CD4-positive, alpha-beta T cell treated with Interleukin-10 for 1 hour (primary cell): ENCODE measurements at places on chromosomes 2 and 18.

- DNase-seq = no peak
Measured at GRCh38 chr2:155256803-155257202, 558.3 kb downstream of the KCNJ3 start.

- no peak for DNase-seq
Measured at GRCh38 chr2:155815851-155816250, 516.7 kb downstream of the NR4A2 start.

- no peak for DNase-seq
Measured at GRCh38 chr2:73283545-73284295, 558 bp downstream of the FBXO41 start.

- no peak for DNase-seq
Measured at GRCh38 chr2:237403024-237403882, 10.7 kb downstream of the COL6A3 start.

DNA sequence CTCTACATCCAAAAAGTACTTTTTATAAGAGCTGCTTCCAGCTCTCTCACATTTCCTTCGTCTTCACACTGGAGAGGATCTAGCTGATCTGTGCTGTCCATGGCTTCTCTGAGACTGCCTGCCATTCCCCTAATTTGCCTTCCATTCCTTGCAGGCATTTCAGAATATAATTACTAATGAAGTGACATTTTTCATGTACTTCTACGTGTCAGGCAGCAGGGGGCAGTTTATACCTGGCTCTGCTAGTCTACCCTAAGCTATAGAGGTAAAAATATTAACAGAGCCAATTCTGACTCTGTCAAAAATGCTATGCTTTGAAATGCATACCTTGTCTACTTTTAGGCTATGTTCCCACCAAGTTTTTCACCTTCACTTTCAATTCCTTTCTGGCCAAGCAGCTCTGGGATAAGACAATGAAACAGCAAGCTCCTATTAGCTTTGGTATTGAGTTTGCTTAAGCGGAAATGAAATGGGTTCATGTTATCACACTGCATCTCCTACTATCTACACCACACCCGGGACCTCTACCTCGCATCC lies 81.9 kb downstream of the MEP1B start:
- DNase-seq = peak; percentile 5

- no peak for DNase-seq
Measured at GRCh38 chr2:212811036-212811805, 272.6 kb upstream of the ERBB4 start.

GRCh38 chr18:22164337-22165048 lies 4.9 kb upstream of the GATA6 start:
- DNase-seq = no peak

DNA sequence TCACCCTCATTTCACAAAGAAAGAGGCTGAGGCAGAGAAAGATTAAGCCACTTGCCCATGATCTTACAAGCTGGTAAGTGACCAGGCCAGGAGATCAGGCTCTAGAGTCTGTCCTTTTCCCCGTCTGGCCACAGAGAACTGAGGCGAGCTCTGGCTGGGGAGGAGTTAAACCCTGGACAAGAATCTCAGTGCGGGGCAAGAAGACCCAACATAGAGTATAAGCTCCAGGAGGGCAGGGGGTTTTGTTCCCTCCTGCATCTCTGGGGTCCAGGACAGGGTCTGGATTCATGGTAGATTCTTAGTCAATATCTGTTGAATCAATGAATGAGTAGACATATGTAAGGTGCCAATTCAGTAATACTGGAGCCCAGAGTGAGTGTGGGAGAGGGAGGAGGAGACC lies 12.9 kb upstream of the INPP5D start:
- no peak for DNase-seq

DNA sequence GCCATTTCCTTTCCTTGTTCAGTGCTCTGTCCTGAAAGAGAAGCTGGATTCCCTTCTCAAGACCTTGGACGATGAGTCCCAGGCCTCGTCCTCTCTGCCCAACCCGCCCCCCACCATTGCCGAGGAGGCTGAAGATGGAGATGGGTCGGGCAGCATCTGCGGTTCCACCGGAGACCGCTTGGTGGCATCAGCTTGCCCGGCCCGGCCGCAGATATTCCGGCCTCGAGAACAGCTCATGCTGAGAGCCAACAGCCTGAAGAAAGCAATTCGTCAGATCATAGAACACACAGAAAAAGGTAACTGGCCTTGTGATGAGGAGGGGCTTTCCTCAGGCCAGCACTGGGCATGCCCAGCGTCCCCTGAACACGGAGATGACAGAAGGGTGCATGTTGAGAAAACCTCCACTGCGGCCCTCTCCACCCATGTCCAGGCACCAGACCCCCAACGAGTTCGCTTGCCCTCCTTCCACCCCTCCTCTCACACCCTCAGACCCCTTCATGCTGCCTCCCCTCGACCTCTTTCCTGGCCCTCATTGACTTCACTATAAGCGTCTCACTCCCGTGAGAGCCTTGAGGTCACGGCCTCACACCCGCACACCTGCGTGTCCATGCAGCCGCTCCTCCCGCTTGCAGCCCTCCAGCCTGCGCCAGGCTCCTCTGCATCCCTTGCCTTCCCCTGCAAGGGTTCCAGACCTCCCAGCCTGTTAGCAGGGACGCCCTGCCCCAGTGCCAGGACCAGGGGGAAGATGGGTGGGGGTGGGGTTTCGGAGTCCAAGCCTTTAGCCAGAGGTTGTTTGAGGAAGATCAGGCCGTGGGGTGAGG lies 95.0 kb downstream of the DGKD start:
- no peak for DNase-seq

GRCh38 chr2:49152824-49153223 lies 1.5 kb downstream of the FSHR start:
- DNase-seq = no peak

DNA sequence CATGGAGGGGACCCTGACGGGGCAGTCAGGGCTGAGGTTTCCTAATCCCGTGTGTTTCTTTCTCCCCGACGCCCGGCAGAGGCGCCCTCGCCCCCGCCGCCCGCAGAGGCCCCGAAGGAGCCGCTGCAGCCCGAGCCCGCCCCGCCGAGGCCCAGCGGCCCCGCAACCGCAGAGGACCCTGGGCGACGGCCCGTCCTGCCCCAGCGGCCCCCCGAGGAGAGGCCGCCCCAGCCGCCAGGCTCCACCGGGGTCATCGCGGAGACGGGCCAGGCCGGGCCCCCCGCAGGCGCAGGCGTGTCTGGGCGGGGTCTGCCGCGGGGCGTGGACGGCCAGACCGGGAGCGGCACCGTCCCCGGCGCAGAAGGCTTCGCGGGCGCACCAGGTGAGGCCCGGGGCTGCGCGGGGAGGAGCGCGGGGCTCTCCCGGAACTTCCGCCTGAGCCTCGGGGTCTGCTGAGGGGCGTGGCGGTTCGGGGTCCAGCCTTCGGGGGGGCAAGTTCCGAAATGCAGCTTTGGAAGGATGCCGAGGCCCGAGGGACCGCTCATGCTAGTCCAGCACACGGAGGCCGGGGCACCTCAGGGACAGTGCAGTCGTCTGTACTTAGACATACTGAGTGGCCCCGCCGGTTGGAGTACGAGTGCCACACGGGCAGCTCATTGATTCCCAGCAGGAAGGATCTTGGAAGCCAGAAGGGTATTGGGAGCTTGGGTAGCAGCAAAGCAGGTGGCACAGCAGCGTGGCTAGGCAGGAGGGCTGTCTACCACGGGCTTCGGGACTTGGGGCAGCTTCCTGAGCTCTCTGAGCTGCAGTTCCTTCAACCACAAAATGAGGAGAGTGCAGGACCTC lies 60.1 kb downstream of the EMILIN2 start:
- DNase-seq = peak; percentile 55

DNA sequence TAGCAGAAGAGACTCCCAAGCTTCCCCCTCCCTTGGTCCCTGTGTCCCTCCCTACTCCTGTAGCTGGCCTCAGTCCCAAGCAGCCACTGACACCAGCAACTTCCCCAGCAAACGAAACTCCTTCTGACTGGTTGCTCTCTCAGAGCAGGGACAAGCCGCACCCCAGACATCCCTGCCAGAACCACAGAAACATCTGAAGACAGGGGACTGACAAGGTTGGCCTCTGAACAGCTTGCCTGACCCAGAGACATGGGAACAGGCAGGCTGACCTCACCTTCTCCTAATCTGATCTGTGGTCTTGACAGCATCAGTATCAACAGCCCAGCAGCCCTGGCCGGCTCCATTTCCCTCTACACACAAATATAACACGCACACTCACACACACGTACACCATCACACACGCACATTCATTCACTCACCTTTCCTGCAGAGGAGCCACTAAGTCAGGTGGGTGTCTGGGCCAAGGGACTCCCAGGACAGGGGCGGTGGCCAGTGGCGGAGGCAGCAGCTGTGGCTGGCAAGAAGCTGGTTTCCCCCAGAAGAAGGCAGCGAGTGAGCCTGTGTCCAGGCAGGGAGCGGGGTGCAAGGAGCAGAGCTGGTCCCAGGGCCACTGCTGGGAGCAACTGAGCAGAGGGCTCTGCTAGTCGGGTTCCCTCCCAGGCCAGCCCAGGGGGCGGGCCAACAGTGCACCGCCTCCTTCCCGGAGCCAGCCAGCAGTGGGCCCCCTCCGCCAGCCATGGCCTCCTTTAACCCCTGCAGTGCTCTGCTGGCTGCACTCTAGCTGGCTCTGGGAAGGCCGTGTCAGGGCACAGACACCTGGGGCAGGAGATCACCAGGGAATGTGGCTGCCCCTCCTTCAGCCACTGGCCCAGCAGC lies 59.1 kb downstream of the TNS1 start:
- DNase-seq = no peak

GRCh38 chr2:64367444-64368232 lies 86.3 kb upstream of the LGALSL start:
- DNase-seq = no peak

- no peak for DNase-seq
Measured at GRCh38 chr2:227163485-227163997, 464 bp downstream of the COL4A4 start.

DNA sequence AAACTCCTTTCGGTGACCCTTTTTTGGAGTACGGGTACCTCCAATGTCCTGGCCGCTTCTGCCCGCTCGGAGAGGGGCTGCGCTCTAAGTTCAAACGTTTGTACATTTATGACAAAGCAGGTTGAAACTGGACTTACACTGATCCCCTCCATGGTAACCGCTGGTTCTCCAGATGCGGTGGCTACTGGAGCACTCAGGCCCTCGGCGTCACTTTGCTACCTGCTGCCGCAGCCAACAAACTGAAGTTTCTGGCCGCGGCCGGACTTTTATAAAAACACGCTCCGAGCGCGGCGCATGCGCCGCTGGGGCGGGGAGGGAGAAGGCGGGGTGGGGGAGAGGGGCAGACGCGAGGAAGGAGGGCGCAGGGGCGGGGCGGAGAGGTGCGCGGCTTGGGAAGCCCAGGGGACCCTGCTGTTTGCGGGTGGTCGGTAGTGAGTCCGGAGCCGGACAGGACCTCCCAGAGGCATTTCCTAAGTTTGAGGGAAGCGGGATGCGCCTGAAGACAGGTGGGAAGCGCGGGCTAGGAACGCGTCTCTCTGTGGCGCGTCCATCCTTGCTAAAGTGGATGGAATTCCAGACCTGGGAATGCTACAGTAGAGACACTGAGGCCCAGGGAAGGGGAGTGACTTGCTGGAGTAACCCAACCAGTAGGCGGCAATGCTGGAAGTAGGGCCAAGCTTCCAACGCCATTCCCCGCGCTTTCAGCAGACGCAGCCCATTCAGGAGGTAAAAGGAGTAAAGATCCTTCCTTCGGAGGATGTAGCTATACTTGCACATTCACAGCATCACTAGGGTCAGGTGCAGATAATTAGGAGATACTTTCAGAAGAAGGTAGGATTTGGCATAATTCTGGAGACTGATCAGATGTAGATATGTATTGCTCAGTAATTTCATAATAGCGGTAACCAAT lies at the start of gene CXCR4:
TSS of gene CXCR4 (minus strand) at position 241 of the 910 bp plus-strand sequence. CDS start at position 152, 89 bp downstream.
- peak; percentile 95 for DNase-seq

GRCh38 chr2:231056453-231057416 lies at the start of gene PSMD1:
PSMD1 (plus strand) TSS chr2:231056867; CDS start chr2:231057026, 159 bp downstream.
- DNase-seq = peak; percentile 95

DNA sequence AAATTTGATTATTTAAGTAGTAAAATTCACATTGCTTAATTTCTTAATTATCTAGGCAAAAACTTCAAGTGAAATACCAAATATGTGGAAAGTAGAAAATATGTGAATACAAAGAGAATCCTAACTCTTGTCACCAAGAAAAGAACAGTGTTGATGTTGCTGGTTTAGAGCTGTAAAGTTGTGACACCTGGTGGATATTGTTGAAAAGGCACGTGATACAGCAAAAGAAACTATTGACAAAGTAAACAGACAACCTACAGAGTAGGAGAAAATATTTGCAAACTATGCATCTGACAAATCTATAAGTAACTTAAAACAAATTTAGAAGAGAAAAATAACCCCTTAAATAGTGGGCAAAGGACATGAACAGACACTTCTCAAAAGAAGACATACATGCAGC lies 25.6 kb upstream of the ZC3H15 start:
- no peak for DNase-seq

- no peak for DNase-seq
Measured at GRCh38 chr18:68520406-68521075, 194.4 kb downstream of the TMX3 start.

DNA sequence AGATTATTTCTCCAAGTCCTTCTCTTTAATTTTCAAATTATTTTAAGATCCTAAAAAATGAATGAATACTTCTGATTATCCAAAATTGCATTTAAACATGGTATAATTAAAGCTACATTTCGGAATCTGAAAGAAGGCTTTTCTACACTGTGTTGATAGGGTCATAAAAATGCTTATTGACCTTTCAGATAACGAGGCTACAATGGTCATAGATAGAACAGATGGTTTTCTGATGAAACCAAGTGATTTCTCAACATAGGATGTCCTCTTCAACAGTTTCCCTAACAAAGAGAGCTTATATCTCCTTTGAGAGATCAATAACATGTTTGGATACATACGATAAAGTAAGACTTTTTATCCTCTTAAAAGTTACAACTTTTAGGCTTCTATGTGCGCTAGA lies 201.1 kb downstream of the PTH2R start:
- no peak for DNase-seq

GRCh38 chr2:19330436-19330835 lies 28.0 kb downstream of the OSR1 start:
- no peak for DNase-seq

DNA sequence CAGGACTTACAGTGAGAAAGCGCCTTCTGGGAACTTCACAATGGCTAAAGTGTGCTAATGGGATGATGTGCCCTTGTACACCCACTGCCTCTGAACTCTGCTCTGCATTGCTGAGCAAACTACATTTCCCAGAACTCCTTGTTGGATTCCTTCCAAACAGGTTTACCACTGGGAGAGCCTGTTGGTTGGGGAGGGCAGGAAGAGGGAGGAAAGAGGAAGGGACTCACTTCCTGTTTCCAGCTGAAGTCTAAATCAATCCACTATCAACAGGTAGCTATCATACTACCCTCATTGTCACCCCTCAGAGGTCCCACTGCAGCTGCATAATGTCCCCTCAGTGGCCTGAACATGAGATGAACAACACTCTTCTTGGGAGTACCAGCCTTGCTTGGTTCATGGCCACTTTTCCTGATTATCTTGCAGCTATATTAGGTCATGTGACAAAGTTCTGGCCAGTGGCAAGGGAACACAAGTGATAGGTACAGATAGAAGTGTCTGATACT lies 109.7 kb downstream of the MSH2 start:
- no peak for DNase-seq

DNA sequence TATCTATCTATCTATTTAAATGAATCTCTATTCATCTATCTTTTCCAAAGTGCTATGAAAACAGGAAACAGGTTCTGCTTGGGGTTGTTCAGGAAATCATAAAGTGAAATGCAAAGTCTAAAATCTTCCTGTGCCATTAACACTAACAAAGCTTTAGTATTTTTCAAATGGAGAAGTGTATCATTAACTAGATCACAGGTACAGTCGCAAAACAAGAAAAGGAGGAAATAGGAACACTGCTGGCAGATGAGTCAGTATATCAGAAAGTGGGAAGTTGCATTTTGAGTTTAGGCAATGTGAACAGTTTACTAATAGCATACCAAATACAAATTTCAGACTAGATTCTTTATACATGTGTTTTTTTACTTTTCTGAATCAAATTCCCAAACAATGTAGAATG lies 888.5 kb upstream of the FSHR start:
- no peak for DNase-seq
